ENCODE measurements at places on chromosomes 3 and 15. TPM values are rescaled to one million over a fixed set of nuclear protein-coding genes. Genes with fewer than 3 reads are reported as not detected.

Gene ESYT3
- 0.16 TPM for total RNA-seq

- DNase-seq, result no peak
These were observed 15.4 kb downstream of the BCL2L10 start for GRCh38 chr15:52097180-52097579.

GRCh38 chr3:161295325-161295724 is 74.2 kb downstream of the NMD3 start:
- DNase-seq, result no peak

GRCh38 chr3:117059067-117059955 is 349.7 kb downstream of the TUSC7 start:
- DNase-seq, result no peak

- DNase-seq, result no peak
These were observed 33.3 kb downstream of the SUCNR1 start for GRCh38 chr3:151906751-151907150.

- DNase-seq, result no peak
These were observed 165.8 kb downstream of the ERC2 start for GRCh38 chr3:56302417-56302816.

All from activated CD8-positive, alpha-beta T cell treated with anti-CD3 and anti-CD28 coated beads, Interleukin-2, amount 10 ng/mL, durations not matched to agents 7 days and 5 days (primary cell).